ENCODE measurements at places on chromosomes 5 and 9.

GRCh38 chr9:13351778-13352386 is 72.4 kb upstream of the MPDZ start:
- DNase-seq, result no peak

- no peak for DNase-seq
Observed at GRCh38 chr5:73126957-73127356, 6.6 kb downstream of the TMEM171 start.

- peak; percentile 21 for DNase-seq
Observed at GRCh38 chr5:115243412-115243811, 19.3 kb downstream of the PGGT1B start.

DNA sequence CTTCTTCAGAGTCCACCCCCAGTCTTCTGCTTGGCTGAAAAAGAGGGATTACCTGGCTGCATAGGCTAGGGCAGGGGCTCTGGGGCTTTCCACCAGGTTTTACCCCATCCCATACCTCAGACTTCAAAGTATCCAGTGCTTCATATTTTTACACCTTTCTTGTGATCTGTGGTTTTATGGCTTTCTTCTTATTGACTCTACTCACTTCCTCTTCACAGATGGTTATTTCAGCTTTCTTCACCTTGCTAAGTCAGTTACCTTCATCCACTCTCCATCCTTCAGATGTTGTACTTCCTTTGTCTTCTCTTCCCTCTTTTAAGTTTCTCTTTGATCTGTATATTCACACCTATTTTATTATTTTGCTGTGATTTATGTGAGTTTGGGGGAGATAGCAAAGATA is 104.3 kb downstream of the GRIA1 start:
- no peak for DNase-seq

GRCh38 chr9:136285501-136286358 is 18.2 kb downstream of the CCDC187 start:
- DNase-seq, result no peak

DNA sequence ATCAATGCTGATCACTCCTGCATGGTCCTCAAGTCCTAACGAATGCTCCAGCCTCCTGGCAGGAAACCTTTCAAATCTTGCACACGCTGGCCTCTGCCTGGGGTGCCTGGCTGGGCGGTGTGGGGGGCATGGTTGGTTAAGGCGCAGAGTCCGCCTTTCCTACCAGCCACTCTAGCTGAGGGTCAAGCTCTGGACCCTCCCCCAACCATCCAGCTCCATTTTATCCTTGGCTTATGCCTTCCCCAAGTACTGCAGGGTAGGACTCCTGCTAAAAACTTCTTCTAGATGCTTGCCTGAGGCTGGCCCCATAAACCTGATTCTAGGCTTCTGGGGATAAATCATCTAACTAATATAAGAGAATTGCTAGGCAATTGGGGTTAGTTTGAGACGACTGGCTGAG is 808 bp upstream of the MVB12B start:
- no peak for DNase-seq

- DNase-seq, result no peak
Observed at GRCh38 chr9:123629531-123629930, 273.5 kb downstream of the CRB2 start.

DNA sequence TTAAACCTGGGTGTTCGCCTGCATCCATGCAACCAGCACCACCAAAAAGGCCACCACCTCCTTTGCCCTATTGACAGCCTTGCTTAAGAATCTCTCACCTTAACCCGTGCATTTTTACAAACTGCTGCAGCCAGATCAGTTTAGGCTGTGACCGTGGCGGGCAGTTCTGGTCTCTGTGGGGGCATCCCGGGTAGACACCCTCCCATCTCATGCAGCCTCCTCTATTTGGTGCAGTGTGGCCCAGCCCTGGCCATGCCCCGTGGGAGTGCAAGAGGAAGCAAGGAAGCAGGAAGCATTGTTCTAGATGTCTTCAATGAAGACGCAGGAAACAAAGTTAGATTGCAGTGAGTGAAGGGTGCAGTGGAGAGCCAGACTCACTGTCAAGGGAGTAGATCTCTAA is 108.8 kb upstream of the MVB12B start:
- DNase-seq, result no peak
